ENCODE measurements at places on chromosomes 6 and 20.

GRCh38 chr6:16731478-16732051 is 29.7 kb downstream of the ATXN1 start:
- DNase-seq: no peak

GRCh38 chr6:37056112-37056403 is 50.6 kb downstream of the FGD2 start:
- no peak for DNase-seq

DNA sequence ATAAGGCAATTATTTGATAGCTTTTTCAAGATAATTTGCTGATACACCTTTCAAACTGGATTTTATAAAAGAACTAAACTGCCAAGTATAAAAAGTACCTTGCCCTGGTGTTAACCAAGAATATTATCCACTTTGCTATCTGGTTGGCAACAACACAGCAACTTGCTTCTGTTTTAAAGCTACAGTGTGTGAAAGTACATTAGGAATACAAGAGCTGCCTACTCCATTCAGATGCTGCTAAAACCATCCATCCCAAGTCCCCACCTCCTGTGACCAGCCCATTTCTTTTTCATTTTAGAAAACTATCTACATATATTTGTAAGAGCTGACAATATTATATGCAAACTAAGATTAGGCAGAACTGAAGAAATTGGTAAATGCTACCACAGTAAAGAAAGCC is 12.8 kb downstream of the CLDN20 start:
- no peak for DNase-seq

GRCh38 chr6:105164418-105164817 is 15.4 kb downstream of the POPDC3 start:
- DNase-seq: no peak

- DNase-seq: no peak
Observed at GRCh38 chr6:34597605-34598353, 41.6 kb upstream of the SPDEF start.

- no peak for DNase-seq
Observed at GRCh38 chr6:40631744-40632143, 44.6 kb upstream of the LRFN2 start.

DNA sequence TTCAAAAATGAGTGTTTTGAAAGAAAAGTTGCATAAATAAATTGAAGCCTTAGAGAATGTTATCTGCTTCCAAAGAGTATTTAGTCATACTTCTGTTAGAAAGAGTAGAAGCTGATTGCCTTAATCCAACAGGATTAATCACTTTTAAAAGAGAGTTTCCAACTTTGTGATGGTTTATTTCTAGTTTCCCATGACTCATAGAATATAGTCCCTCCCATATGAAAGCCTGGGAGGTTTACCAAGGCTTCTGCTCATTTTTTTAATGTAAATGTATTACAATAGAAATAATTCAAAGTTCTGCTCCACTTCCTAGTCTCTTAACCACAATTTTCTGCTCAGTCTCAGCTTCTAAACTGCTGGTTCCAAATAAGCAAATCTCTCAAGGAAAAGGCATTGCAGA is 118.0 kb upstream of the IRAK1BP1 start:
- no peak for DNase-seq

DNA sequence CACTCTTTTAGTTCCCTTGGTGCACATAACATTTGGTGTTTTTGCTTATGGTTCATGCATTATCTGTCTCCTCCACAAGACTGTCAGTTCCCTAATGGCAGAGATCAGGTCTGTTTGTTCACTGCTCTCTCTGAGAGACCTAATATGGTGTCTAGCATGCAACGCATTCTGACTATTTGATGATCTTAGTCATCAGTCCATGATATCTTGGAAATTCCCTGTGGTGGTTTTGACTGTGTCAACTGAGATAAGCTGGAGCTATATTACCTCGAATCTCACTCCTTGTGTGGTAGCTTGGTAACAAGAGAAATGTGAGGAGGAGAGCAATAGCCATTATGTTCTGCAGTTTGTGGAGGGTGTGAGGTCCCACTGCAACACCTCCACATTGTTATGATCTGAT is 229.8 kb downstream of the FRK start:
- DNase-seq: no peak

DNA sequence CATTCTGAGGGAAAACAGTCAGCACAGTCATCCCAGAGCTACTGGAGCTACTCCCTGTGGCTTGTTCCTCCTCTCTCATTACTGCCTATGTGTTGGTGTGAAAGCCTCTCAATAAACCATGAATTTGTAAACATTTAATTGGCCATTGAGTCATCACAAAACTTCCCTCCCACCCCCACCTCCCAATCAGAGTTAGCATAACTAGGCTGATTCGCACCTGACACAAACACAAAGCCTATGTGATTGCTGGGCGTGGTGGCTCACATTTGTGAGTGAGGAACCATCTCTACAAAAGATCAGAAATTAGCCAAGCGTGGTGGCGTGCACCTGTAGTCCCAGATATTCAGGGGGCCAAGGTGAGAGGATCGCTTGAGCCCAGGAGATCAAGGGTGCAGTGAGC is 17.1 kb upstream of the SNTA1 start:
- no peak for DNase-seq

GRCh38 chr6:135434095-135434494 is 63.4 kb downstream of the AHI1 start:
- no peak for DNase-seq

- DNase-seq: no peak
Observed at GRCh38 chr20:52379723-52380336, 188.3 kb upstream of the ZFP64 start.

DNA sequence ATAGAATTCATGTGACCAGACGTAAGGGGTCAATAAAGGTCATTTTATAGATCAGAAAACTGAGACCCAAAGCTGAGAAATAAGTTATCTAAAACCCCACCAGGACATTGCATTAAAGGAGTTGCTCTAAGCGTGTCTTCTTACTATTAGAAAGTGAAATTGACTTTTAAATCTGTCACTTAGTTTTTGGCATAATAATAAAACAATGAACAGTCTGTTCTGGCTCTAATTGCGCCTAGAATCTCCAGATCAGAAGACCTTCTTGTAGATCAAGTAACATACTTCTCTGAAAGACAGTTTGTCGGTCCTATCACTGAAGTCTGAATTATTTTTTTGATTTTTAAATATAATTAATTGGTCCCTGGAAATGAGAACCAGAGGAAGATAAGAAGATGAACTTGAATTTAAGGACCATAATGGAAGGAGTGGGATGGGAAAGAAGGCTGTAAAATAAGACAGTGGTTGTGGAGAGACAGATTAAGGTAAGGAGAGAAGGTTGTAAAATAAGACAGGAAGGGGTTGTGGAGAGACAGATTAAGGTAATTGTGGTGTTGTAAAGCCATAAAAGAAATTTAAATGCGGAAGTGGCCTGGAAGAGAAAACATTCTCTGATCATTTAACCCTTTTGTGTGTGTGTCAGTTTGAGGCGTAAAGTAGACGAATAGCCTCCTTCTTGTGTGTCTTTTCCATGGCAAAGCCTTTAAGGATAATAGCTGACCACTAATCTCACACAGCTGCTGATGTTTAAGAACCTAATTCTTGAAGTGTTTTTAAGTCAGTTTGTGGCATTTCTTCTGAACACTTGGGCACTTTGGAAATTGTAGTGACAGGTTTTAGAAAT is 20.1 kb downstream of the TOP1 start:
- no peak for DNase-seq

GRCh38 chr20:38298768-38299288 is 5.1 kb upstream of the BPI start:
- no peak for DNase-seq

- DNase-seq: no peak
Observed at GRCh38 chr20:46977909-46978588, 83.4 kb downstream of the EYA2 start.

DNA sequence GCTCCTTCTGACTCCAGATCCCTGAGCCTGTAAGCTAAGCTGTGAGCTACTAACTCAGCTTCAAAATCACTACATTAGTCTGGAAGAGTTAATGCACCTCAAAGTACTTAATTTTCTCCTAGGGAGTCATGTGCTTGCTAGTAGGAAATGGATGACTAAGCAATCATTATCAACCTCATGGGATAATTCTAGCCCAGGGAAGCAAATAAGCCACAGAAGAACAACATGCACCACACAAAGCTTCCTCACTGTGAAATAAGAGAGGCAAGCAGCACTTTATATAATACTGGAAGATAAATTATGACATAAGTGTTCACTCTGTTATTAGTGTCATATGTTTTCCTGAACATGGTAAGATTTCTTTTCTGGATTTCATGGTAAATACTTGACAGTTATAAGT is 57.9 kb upstream of the RCAN2 start:
- no peak for DNase-seq

GRCh38 chr6:7101290-7101689 is 6.5 kb upstream of the RREB1 start:
- no peak for DNase-seq

DNA sequence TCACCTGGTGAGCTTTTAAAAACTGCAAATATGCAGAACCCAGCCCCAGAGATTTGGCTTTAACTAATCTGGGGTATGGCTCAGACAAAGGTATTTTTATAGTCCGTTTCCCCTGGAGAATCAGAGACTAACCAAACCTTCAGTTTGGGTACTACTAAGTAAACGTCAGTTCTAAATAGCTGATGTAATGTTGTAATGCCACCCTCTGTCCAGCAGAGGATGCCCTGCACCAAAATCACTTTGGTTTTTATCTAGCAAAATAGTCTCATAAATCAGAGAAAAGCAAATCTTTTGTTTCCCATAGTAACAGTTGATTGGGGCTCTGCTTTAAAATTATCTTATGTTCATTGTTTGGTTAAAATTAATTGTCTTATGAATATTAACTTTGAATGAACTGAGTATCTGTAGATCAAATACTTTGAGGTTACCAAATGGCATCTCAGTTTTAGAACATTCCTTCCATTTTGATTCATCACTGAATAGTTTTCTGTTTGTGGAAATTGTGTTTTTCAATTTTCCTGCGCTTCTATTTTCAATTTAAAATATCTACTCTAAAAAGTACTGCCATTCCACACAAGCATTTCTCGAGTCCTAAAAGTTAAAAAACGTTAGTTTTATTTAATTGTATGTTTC is 278.3 kb upstream of the PLCB4 start:
- no peak for DNase-seq

DNA sequence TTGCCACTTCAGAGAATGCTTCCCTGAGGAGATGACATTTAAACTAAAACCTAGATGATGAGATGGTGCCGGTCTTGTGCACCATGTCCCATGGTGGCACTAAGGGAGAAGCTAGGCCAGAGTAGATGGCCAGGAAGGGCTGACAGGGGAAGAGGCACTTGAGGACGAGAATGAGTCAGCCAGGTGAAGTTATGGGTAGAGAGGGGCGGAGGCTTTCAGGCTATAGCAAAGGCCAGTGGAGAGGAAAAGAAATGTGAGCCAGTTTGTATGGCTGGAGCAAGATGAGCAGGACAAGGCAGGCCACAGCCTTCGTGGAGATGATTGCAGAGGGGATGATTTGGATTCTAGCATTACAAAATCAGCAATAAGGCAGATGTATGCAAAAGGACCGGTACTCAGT is 44.7 kb upstream of the ADGRF4 start:
- no peak for DNase-seq

- DNase-seq: no peak
Observed at GRCh38 chr6:17058550-17058949, 43.3 kb upstream of the STMND1 start.

- DNase-seq: no peak
Observed at GRCh38 chr6:35894776-35895175, 26.1 kb downstream of the SRPK1 start.

- DNase-seq: no peak
Observed at GRCh38 chr6:63813566-63814120, 178.0 kb downstream of the PHF3 start.

- no peak for DNase-seq
Observed at GRCh38 chr6:12029979-12030737, 18.0 kb downstream of the HIVEP1 start.

DNA sequence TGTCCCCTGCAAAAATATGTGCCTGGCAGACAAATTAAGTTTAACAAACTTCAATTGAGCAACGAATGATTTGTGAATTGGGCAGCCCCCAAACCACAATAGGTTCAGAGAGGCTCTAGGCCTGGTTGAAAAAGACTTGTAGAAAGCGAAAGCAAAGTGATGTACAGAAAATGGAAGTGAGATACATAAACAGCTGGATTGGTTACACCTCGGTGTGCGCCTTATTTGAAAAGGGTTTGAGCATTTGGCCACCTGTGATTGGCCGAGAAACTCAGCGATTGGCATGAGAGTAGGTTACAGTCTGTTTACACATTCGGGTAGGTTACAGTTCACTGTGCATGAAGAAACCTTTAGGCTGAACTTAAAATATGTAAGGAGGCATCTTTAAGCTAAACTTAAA is 136.9 kb downstream of the CD83 start:
- no peak for DNase-seq

- no peak for DNase-seq
Observed at GRCh38 chr6:70708448-70708847, 40.8 kb downstream of the SMAP1 start.

DNA sequence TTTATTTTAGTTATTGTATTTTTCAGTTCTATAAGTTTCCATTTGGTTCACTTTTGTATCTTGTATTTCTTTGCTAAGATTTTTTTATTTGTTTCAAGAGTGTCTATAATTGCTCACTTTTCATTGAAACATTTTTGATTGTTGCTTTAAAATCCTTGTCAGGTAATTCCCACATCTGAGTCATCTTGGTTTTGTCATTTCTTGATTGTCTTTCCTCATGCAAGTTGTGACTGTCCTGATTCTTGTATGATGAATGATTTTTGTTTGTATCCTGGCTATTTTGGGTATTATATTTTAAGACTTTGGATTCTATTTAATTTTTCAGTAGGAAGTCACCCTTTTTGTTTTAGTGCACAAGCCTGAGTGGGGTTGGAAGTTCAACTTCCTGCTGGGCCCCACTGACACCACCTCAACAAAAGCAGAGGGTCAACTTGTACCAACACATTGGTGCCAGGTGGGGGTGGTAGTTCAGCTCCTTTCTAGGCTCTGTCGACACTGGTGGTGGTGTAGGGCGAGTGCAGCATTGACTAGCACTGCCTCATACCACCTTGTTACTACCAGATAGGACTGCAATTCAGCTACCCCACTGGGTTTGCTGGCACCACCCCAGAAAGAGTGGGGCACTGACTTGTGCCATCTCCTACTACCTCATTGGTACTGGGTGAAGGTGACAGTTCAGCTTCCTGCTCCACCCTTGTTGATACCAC is 8.8 kb downstream of the RSPH3 start:
- no peak for DNase-seq

DNA sequence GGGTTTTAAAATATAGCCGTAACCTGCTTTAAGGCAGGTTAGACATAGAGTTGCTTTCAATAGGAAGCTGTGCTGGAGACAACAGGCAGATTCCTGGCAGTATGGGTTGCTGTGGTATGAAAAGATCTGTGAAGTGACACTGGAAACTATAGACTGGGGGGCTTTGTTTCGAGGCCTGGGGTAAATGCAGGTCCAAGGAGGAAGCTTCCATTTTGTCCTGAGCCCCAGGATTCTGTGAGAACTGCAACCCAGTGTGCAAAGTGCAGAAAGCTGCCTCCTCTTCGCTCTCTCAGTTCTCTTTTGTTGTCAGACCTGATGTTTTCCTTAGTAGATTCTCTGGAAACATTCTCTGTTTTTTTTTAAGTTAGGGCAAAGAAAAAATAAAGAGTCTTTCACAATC is 86.9 kb downstream of the LYRM4 start:
- DNase-seq: no peak
